ENCODE measurements at places on chromosomes 11 and 22.

GRCh38 chr11:2932850-2933251, 3.6 kb upstream of the PHLDA2 start:
- no peak for DNase-seq

DNA sequence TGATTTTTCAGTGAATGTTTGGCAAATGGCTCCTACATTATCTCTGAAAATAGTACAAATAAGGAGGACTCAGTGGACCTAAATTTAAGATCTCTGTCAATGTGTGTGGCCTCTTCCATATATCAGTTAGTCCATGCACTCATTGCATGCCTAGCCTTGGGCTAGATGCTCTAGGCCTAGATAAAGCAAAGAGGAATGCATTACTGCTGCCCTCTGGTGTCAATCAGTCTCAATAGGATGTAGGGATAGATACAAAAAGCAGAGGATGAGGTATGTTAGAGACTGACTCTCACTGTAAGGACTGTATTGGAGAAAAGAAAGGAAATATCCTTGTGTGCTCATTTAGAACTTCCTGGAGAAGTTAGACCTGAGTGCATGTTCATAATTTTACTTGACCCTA, 42.0 kb downstream of the MS4A2 start:
- no peak for DNase-seq

DNA sequence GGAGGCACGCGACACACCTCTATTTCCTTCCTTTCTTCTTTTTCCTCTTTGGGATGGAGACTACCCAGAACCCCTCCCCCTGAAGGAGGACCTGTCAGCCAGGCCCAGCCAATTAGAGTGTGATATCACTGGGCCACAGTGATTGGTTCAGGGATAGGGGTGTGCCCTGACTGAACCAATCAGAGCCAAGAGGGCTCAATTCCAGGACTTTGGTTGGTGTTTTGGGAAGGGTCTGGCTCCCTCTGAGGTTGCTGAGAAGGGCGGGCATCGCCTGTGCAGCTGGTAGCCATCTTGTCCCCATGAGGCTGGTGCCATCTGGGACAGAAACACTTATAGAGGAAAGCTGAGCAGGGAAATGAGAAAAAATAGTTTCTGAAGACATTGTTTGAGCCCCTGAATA, 71.4 kb downstream of the CHST1 start:
- no peak for DNase-seq

- DNase-seq = peak; percentile 83
These were observed 27.1 kb downstream of the ARAP1 start for GRCh38 chr11:72724851-72725723.

DNA sequence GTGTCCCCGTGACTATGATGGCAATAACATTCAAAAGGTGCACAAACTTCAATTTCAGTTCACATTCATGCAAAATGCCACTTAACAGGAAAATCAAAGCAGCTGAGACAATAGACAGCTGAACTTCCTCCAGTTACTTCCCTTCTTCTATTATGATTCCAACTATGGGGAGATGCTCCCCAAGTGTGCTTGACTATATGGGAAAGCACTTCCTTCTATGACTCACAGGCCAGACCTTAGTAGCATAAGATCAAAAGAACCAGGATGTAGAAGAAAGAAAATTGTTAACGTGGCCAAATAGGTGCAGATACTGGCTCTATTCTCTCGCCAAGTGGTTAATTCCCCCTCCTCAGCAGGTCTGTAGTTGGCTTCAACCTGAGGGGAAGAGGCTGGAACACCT, 7.8 kb upstream of the FAT3 start:
- DNase-seq = no peak

DNA sequence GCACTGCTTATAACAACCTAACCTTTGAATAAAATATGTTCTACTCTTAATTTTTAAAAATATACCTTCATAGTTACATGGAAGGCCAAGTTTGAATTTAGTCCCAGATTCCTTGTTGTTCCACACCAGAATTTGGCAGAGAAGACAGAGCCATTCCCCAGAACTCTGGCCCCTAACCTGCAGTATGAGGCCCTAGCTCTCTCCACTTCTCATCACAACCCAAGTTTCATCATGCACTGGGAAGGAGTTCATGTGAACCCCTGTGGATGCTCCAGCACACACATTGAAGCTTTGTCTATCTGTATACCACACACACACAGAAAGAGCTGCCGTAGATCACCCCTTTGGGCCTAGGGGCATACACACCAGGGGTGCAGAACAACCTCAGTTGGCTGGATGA, 10.6 kb upstream of the BBOX1 start:
- no peak for DNase-seq

- no peak for DNase-seq
These were observed 68.7 kb downstream of the ZNRF3 start for GRCh38 chr22:28951969-28952521.

DNA sequence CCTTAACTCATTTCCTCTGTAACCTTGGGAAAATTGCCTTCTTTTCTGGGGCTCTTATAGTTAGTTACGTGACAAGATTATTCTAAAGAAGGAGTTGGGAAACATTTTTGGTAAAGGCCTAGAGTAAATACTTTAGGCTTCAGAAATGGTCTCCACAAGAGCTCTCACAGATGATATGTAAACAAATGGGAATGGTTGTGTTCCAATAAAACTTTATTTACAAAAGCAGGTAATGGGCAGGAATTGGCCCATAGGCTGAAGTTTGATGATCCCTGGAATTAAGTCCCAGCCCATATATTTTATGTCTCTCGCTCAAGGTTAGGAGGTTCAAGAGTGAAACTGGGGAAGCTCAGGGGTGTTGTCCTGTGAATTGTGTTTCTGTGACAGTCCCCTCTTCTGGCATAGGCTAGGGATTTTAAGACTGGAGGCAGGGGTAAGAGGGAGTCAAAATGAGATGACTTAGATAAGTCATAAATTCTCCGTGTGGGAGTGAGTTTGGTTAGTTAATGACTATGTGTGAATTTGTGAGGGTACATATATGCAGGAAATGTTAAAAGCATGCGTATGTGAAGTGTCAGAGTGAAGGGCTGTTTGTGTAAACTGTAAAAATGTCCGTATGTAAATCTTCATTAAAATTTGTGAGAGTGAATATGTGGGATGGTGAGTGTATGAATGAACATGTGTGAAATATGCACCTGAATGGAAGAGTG, 7.4 kb upstream of the OR52B4 start:
- no peak for DNase-seq

GRCh38 chr11:117175104-117175503, 3.4 kb upstream of the SIDT2 start:
- no peak for DNase-seq

DNA sequence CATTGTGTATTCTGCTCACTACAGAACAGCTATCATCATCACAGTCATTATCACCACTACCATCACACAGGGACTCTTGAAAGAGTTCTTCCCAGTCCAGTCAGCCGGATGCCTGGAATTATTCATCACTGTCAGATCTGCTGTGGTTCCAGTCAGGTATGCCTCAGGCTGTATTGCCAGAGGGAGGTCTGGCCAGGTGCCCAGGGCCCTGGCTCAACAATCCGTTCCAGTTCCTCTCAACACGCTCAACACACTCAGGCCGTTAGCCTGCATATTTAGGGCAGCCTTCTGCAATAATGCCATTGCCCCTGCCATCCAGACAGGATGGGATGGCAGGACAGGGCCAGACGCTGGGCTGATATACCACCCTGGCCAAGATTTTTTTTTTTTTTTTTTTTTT, 28.6 kb upstream of the RASL10A start:
- DNase-seq = no peak

- DNase-seq = peak; percentile 77
These were observed 29.5 kb upstream of the WNT7B start for GRCh38 chr22:46006379-46007002.

- DNase-seq = no peak
These were observed 85.2 kb upstream of the ARHGAP20 start for GRCh38 chr11:110797453-110797852.

- no peak for DNase-seq
These were observed 67.7 kb downstream of the TBC1D22A start for GRCh38 chr22:46829941-46830715.
